ENCODE measurements at places on chromosomes 6 and 20.

GRCh38 chr6:116409756-116410155 lies 39.0 kb downstream of the DSE start:
- no peak for DNase-seq

- no peak for DNase-seq
These were observed 455.9 kb upstream of the MARCKS start for GRCh38 chr6:113401231-113401630.

- no peak for DNase-seq
These were observed 177.8 kb upstream of the ECI2 start for GRCh38 chr6:4313044-4313686.

DNA sequence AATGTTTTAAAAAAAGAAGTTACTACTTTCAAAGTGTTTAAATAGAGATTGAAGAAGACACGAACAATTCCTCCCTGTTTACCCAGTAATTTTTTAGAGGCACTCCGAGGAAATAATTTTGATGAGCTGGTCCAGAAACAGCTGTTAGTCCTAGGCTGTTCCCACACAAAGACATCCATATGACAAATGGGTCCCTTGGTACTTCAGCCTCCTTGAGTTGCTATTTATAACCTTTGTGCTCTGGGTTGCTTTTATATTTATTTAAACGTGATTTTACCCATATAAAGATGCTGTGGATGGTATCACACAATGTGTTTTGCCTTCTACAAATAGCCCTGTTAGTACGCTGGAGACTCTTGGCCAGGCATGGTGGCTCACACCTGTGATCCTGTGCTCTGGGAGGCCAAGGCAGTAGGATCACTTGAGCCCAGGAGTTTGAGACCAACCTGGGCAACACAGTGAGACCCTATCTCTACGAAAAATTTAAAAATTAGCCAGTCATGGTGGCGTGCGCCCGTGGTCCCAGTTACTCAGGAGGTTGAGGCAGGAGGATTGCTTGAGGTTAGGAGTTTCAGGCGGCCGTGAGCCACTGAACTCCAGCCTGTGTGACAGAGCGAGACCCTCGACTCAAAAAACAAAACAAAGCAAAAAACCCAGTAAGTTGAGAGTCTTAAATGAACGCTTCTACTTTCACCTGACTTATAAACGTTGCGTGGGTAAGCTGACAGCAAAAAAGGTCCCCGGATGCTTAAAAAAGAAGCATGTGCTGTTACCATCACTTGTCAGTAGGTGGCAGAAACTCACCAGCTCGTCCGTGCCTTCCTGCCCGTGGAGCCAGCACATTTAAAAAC lies 56.9 kb upstream of the ARMH2 start:
- DNase-seq: no peak

DNA sequence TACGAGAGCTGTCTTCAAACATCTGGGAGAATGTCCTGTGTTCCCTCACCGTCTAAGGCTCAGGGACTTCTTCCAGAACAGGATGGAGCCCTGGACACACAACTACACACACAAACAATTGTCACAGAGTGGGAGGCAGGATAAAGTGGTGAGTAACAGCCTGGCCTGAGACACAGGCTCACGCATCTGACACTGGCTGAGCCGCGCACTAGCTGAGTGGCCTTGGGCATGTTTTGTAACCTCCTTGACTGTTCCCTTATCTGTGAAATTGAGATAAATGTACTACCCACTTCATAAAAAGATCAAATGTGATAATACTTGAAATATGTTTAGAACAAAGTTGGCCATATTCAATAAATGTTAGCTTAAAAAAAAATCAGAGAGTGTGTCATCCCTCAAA lies 132.4 kb upstream of the ARMC2 start:
- DNase-seq: no peak

GRCh38 chr6:75539136-75539535 lies 45.5 kb upstream of the FILIP1 start:
- DNase-seq: no peak

- DNase-seq: no peak
These were observed 9.8 kb downstream of the RBM38 start for GRCh38 chr20:57400821-57401564.
